ENCODE measurements at places on chromosomes 3 and 15.

DNA sequence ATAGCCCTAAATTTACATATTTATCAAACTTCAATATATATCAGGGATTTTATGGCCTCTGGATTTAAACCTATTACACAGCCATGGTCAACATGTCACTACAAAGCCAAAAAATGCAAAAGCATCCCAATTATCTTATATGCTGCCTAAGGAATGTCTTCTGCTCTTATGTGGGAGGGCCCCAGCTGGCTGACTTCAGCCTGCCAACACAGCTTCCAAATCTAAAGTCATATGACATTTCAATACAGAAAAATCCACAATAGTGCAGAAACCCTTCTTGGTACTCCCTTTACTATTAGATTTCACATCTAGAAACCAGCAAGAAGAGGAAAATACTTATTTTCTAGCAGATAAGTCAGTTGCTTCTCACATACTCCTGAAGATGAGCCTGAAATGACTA lies 6.4 kb downstream of the PFN2 start:
- DNase-seq: no peak

DNA sequence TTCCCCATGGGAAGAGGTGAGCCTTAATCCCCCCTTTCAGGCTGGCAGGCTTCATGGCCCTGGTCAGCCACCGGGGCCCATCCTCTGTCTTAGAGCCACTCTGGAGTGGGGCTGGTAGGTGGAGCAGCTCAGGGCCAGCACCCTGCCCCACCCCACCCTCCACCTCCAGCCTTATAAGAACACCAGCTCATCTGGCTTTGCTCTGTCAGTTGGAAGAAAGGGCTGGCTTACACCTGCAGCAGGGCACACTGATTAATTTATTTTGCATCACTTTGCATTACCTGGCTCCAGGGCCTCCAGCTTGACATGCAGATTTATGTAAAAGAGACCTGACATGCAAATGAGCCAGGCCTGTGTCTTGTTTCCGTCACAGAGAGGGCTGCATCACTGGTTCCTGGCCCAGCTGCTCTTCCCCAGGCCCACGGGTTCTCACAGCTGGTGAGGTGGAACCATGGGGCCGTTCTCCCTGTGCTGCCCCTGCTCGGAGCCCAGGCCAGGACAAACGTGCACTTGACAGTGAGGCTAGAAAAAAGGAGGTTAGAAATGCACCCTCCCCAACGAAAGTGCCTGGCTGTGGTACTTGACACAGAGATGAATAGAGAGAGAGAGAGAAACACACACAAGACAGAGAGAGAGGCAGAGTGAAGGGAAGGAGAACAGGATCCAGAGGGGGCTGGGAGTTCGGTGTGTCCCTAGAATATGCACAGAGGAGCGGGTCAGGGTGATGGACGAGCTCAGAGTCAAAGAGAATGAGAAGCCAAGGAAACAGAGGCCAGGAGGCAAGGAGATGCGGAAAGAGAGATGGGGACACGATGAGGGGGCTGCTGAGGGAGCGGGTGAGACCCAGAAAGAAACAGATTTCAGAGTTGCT lies 44.5 kb upstream of the MAGEF1 start:
- DNase-seq: no peak

DNA sequence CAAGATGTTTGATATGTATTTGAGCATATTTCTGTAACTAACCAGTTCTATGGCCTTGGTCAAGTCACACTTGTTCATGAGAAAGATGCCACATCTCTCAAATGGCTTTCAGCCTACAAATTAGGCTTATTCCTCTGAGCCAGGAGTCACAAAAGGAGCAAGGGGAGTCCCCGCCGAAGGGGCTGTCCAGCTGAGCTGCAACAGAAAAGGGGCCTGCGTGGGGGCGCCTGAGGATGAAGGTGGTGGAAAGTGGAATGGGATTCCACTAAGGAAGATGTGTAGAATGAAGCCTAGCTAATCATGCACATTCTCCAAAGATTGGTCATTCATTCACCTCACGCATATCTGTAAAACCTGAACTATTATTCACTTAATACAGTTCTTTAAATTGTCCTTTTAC lies 19.1 kb downstream of the ALDH1L1 start:
- DNase-seq: no peak

DNA sequence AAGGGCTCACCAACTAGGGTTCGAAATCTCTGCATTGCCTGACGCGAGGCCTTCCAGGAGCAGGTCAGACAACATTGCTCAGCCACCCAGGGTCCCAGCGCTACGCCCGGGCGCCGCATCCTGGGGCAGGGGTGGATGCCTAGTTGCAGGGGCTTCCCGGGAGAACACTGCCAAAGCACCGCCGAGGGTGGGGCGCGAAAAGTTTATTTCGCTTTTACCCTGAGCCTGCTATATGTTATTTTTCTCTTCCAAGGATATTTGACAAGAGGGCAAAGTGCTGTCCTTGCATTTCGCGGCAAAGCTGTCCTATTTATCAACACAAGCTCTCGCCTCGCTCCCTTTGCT lies 549 bp upstream of the SOX14 start:
- DNase-seq: peak; percentile 45

GRCh38 chr3:64221571-64222257 lies 3.6 kb downstream of the PRICKLE2 start:
- DNase-seq: peak; percentile 57

GRCh38 chr3:45417930-45418847 lies 29.8 kb downstream of the LARS2 start:
- DNase-seq: no peak

- no peak for DNase-seq
Measured at GRCh38 chr3:122077293-122078234, 22.4 kb downstream of the CD86 start.

GRCh38 chr15:71841563-71841962 lies 31.2 kb downstream of the NR2E3 start:
- no peak for DNase-seq

DNA sequence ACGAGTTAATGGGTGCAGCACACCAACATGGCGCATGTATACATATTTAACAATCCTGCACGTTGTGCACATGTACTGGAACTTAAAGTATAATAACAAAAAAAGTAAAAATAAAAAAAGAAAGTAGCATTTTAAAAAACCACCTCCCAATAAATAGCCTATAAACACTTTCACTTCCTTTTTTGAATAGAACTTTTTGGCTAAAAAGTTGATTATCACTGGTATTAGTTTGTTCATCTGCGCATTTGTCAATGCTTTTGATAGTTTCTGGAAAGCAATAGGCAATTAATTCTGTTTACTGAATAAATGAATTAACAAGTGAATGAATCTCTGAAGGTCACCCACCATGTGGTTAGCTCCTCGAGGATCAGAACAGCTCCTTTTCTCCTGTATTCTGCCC lies 179.9 kb downstream of the SLC9A9 start:
- DNase-seq: no peak

Data from neural progenitor cell (in vitro differentiated cells).